Left colon (tissue), 2 donors: ENCODE measurements at places on chromosomes 16 and 17.

DNA sequence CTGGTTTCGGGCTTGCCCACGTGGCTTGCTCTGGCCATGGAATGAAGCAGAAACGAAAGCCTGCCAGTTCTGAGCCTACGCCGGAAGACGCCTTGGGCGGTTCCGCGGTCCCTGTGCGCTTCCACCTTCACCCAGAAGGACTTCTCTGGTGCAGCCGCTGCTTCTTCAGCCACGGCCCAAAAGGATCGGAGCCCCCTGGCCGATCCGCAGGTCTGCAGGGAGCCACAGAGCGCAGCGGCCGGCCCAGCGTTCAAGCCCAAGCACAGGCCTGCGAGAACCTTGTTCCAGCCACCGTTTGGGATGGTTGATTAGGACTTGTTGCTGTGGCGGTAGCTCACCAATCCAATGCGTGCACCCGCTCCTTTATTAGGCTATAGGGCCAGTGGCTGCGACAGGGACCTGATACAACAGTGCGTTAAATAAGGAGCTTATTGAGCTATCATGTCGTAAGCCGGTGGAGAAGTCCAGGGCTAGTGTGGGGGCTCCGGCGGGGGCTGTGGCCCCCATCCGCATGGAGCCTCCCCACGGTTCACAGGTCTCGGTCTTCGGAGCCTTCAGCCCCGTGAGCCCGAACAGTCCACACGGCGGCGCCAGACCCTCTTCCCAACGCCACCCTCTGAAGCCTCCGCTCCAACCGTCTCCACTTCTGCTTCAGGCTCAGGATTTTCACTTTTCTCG lies 10.2 kb upstream of the MPP2 start:
- peak; percentile 76 for DNase-seq

DNA sequence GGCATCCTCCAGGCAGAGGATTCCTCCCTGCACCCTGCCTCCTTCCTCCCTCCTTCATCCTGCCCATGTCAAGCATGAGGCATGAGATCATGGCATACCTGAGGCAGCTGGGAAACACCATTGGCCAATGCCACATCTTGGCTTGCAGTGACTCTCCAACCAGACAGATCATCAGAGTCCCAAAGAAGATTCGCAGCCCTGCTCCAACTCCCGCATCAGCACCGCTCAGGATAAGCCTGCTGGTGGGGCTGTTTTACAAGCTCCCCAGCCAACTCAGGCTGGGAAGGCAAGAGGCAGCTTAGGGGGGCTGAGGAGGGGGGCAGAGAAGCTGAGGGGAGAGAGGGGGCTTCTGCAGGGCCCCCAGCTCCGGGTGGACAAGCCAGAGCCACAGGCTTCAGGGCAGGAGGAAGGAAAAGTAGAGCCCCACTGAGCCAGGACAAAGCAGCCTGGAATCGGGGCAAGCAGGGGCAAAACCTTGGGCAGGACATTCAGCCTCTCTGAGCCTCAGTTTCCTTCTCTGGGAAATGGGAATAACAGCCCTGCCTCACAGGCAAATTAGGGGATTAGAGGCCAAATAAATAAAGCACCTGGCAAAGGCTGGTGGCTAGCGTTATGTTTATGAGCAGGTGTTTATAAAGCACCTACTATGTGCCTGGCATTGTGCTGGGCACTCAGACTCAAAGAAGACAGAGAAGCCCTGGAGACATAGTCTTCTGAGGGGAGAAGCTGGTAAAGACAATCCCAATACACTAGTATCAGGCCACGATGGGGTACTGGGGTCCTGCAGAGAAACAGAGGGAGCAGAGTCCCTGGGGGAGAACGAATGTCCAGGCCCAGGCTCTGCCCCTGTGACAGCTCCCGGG lies 88.1 kb downstream of the GOSR1 start:
- DNase-seq, result no peak

- no peak for DNase-seq
Observed at GRCh38 chr17:41754066-41754465, 19.6 kb upstream of the HAP1 start.

GRCh38 chr16:57756424-57757325 lies 21.1 kb downstream of the KATNB1 start:
- no peak for DNase-seq

- no peak for DNase-seq
Observed at GRCh38 chr17:52145476-52145875, 13.0 kb downstream of the CA10 start.
